ENCODE measurements at places on chromosomes 2 and 18.

GRCh38 chr2:127226520-127227263, 6.6 kb upstream of the CYP27C1 start:
- DNase-seq: peak; percentile 32

- no peak for DNase-seq
Measured at GRCh38 chr18:10318691-10318970, 135.8 kb upstream of the APCDD1 start.

GRCh38 chr2:151845884-151846283, 17.7 kb upstream of the ARL5A start:
- DNase-seq: no peak

DNA sequence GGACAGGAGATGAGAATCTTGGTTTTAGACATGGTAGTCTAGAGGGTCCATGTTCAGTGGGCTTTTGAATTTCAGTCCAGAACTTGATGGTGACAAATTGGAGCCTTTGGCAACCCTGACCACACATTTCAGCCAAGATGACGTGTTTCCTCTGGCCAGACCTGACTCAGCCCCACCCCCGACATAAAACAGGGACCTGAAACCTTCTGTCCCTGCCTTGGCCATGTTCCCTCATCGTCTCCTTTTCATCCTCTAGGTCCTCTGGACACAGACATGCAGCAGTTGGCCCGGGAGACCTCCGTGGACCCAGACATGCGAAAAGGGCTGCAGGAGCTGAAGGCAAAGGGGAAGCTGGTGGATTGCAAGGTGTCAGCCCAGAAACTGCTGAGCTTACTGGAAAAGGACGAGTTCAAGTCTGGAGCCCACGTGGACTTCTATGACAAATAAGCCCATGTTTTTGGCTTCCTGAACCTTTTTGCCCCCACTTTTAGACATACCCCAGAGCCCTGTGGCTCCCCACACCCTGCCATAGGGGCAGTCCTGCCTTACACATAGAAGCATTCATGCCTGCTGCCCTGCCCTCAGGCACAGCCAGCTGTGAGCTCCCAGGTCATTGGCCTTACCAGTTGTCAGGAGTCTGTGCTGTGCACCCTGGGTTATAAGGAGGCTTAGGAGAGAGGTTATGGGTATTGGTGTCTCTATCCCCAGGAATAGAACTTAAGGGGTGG, 4.0 kb downstream of the SPR start:
- no peak for DNase-seq

DNA sequence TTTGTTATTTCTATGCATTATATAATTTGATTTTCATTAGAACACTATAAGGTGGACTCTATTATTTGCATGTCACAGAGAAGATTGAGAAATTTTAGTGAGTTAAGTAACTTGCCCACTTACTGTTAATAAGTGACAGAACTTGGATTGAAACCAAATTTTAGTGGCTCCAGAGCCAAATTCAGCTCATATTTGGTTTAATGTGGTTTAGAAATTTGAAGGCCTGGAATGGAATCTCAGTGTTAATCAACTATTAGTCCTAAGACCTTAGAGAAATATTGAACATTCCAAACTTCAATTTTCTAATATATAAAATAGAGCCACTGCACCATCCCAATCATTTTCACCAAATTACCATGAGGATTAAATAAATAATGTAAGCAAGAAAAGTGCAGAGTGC, 281.6 kb downstream of the ZNF385B start:
- no peak for DNase-seq

DNA sequence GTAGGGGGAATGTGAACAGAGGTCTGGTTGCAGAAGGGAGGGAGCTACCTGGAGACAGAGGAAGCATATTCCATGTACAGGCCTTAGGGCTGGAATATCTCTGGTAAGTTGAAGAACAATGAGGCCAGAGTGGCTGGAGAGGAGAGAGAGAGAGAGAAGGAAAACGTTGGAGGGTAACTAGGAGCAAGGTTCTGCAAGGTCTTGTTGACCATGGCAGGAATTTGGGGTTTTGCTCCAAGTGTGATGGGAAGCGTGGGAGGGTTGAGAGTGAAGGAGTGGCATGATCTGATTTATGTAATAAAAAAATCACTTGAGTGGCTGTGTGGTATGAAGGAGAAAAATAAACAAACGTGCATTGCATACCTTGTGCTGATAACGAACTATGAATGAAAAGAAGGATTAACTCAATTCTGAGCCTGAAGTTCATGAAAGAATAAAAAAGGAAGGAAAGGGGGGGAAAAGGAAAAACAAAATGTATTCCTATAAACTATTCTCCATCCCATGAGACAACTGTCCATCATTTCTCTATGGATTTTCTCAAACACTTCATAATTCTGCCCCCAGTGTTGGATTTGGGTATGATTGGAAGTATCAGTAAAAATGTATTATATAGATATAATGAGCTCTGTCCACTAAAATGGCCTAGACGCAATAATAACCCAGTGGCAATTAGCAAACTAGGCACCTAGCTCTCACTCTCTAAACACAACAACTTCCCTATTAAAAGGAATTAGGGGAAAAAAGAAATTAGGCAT, 59.7 kb upstream of the PMAIP1 start:
- DNase-seq: no peak

DNA sequence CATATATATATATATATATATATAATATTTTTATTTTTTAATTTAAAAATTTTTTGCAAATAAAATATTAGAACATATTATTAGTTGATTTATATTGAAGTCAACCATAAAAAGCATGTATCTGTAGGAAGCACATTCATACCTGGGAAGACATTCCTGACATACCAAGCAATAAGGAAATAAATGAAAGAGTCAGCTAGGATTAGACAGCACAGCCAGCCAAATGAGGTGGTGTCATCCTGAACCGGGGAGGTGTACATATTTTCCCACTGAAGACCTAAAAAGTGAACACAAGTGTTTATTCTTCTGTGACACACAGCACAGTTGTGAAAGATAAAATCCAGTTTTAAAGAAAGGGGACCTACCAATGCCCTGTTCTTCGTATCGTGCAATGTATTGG, 149.2 kb downstream of the ABCA12 start:
- DNase-seq: no peak

DNA sequence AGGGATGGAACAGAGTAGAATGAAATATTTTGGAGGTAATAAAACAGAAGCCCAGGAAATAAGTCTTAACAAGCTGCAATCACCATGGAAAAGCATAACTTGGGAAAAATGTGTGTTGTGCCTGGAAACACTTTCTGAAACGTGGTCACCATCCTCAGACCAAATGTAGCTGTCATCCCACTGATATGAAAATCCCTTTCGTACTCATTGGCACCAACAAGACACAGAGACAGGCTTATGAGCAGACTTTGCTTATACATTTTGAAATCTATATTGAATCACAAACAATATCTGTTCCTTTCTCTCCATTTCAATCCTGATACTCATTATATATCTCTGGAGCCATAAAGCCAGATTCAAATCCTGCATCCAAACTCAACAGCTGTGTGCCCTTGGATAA, 28.7 kb downstream of the MREG start:
- no peak for DNase-seq

- DNase-seq: no peak
Measured at GRCh38 chr2:241804326-241805229, 4.4 kb upstream of the NEU4 start.

- no peak for DNase-seq
Measured at GRCh38 chr18:76013057-76013456, 482.0 kb downstream of the ZNF516 start.

GRCh38 chr2:16176971-16177480, 236.7 kb downstream of the MYCN start:
- no peak for DNase-seq

- DNase-seq: no peak
Measured at GRCh38 chr2:58633613-58634365, 392.7 kb upstream of the FANCL start.

GRCh38 chr2:149087751-149088150, 49.3 kb downstream of the LYPD6B start:
- no peak for DNase-seq

GRCh38 chr2:207253666-207254345, 88.1 kb upstream of the KLF7 start:
- no peak for DNase-seq
